ENCODE measurements at places on chromosomes 1 and 21.

DNA sequence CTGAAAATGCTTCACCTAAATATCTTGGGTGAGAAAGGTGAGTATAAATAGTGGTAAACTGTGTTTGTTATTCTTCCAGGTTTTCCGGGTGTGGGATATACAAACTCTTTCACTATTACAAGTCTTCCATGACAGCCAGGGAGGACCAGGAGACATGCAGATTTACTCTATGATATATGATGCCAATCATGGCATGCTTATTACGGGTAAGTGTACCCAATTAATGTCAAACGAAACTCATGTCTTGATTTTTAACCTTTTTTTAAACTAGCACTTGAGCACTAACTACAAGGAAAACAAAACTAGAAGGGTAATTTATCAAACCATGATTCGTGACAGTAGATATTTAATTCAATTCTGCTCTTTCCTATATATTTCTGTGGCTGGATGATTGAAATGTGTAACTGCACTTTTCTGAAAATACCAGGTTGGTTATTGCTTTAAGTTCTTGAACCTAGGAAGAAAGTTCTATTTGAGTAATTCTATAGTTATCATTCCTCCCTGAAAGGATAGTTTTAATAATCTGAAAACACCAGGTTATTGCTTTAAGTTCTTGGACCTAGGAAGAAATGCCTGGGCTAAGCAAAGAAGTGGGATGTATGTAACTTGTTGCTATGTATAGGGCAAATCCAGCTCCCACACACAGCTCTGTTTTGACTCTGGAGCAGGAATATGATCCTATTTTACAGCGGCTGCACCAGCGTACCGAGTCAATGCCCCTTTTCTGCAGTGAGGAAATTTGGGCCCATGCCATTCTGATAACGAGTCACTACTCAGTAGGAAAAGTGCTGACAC, 86.4 kb downstream of the WDR64 start:
- no peak for DNase-seq

GRCh38 chr1:5744911-5745799, 247.1 kb downstream of the NPHP4 start:
- DNase-seq, result no peak

- no peak for DNase-seq
These were observed 29.3 kb upstream of the IL20 start for GRCh38 chr1:206836111-206836510.

DNA sequence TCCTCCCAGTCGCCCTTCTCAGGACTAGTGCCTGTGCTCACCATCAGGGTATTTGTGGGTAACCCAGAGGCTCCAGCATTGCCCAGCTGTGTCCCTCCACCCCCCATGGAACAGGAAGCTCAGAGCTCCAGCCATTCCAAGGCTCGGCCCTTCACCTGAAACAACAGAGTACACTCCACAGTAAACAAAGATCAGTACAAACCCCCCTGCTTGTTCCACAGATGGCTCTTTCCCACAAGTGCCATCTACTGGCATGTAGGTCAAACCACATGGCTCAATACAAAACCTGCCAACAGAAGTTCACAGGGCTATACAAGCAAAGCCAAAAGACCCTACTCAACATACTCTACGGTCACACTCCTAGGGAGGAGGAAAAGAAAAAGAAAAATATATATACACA, 258.7 kb downstream of the AGBL4 start:
- peak; percentile 38 for DNase-seq

DNA sequence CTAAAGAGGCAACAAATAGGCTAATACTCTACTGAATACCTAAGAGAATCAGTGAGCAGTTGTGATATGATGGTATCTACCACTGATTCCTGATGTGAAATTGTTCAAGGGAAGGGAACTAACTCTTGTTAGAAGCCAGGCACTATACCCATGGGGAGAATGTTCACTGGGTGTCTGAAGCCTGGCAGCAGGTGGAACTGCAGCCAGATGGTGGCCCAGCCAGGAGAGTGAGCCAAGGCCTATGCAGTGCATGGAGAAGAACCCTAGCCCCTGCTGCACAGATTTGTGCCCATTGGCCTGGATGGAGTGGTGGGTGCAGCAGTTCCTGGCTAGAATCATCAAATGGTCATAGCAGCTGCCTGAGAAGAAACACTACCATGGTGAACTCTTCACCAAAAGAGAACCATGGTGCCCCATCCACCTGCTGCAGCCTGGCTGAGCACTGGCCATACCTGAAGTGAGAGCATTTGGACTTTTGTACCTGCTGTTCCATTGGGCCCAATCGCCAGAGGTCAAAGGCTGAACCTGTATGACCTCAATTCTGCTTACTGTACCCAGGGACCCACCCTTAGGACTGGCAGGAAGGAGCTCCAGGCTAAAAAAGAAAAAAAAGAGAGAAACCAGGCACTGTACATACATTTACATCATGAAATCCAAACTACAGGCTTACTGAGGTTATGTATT, 118.8 kb upstream of the IVNS1ABP start:
- DNase-seq, result no peak

DNA sequence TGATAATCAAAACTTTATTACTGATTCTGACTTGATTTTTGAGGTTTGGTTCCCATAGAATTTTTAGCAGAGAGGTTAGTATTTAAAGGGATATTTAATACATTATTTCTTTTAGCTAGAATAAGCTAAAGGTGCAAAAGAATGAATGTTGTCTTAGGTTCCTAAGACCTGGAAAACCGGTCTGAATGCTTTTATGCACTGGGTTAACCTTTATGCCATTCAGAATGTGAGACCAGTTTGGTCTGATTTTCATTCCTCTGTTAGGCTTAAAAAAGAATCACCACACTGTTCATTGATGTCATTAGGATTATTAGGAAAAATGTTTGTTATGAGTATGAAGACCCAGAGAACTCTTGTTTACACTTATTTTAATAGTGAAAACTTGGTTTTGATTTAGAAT, 30.1 kb downstream of the RAP1A start:
- DNase-seq, result no peak

DNA sequence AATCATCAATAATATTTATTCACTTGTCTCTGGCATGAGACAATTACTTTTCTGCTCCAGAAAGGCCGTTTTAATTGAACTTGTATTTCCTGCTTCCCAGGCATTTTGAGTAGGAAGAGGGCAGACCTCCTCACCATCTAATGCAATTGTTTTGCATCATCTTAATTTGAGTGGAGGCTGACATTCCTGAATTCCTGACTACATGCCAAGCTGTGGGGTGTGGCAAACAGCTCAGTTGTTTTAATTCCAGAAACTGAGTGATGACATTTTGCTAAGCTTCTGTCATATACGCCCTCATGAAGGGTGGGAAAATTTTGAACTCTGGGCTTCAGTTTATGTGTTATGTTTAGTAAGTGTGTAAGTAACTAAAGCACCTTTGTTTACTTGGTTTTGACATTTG, 125.4 kb upstream of the USP25 start:
- DNase-seq, result peak; percentile 36

DNA sequence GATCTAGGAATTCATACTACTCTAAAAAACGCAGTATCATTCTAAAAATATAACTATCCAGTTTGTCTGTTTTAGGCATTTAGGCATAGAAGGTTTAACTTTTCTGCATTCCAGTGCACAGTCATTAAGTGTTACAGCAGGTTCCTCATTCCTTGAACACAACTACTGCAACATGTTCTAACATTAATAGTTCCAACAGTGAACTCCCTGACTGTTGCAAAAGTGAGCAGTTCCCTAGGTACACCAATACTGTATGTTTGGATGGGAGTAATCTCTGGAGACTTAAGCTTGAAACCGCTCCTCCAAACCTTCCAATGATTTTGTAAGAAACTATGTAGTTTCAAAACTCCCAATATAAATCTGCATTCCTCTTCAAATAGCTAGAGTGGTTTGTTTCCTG, 46.2 kb downstream of the UCHL5 start:
- DNase-seq, result no peak

DNA sequence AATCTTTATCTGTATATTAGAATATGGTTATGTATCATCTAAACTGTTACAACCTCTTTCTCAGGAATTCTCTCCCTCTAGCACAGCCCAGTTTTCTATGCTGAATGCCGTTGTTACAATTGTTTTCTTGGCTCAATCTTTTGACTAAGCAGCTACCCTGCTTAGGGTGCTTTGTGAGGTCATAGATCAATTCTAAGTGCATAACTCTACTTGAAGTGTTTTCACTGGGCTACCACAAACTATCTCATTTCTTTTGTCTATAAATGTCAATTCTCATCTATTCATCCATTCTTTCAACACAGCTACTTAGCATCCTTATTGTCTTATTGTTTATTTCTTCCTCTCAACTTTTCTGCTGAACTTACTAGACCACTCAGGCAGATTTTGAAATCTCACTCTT, 77.1 kb downstream of the CEP350 start:
- no peak for DNase-seq

Measured in NT2/D1 (cell line).